ENCODE measurements at places on chromosomes 3 and 15.

GRCh38 chr15:97874139-97874538 is 86.4 kb upstream of the ARRDC4 start:
- no peak for DNase-seq

GRCh38 chr3:177322881-177323280 is 125.6 kb upstream of the TBL1XR1 start:
- DNase-seq = no peak

GRCh38 chr3:150330872-150331271 is 77.2 kb upstream of the TSC22D2 start:
- no peak for DNase-seq

- no peak for DNase-seq
These were observed 285.0 kb downstream of the SQOR start for GRCh38 chr15:45919806-45920205.

DNA sequence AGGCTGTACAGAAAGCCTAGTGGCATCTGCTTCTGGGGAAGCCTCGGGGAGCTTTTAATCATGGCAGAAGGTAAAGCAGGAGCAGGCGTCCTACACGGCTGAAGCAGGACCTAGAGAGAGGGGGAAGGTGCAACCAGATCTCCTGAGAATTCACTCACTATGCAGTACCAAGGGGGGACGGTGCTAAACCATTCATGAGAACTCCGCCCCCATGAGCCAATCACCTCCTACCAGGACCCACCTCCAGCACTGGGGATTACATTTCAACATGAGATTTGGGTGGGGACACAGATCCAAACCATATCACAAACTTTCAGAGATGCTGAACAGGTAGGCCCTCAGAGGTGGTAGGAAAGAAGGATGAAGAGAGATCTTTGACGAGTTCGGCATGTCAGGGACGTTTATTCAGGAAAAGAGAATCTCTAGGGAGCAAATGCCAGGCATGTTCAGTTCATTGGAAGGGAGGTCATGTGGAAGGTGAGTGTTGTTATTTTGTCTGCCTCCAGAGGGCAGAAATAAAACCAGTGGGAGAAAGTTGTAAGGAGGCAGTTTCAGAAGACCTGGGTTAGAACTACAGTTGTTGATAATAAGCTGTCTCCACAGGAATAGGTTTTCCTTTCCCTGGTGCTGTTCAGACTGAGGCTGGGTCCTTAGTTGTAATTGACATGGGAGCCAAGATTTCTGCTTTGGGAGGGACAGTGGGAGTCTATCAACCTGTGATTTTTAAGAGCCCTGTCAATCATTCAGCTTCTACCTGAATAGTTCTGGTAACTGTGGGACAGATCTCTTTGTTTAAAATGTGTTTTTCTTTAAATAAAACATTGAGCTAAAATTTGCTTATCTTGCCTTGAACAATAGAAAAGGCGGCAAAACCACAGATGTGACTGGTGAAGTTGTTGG is 4.3 kb upstream of the FNDC3B start:
- DNase-seq = peak; percentile 37

DNA sequence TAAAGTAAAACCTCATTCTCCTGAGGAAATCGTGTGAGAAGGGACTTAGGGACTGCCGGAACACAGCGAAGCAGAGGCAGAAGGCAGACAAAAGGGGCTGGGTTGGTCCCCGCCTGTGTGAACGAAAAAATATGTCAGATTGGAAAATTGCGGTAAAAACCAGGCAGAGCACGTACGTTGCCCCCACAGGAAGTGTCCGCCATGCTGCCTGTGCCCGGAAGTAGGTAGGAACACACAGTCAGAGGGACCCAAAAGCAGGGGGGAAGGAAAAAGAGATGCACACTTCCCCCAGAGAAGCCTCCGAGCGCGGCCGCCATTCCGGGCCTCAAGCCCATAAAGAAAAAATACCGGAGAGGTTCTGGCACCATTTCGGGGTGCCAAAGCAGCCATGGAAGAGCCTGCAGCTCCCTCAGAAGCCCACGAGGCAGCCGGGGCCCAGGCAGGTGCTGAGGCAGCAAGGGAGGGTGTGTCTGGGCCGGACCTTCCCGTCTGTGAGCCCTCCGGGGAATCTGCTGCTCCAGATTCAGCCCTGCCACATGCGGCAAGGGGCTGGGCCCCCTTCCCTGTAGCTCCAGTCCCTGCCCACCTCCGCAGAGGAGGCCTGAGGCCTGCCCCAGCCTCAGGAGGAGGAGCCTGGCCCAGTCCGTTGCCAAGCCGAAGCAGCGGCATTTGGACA is at the start of gene MKRN3:
Gene MKRN3, plus strand, starts transcription at position 280 of the 676 bp plus-strand sequence. Its CDS starts 109 bp downstream, at position 389.
- DNase-seq = peak; percentile 87

DNA sequence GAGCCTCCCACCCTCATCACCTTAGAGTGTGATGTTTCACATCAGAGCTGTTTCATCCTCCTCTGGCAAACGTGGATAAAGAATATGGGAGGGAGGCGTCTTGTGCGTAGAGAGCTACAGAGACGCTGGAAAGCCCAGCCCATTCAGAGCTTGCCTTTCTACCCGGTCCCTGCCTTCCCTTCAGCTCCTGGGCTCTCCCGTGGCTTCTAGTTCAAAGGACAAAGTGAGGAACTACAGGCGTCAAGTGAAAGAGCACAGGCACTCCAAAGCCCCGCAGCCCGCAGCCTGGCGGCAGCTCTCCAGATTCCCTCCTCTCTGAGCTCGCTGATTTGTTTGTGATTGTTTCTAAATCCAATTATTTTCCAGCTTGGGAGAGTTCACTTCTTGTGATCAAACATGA is 197.1 kb upstream of the IGF1R start:
- no peak for DNase-seq
